ENCODE measurements at places on chromosomes 1 and 21.

DNA sequence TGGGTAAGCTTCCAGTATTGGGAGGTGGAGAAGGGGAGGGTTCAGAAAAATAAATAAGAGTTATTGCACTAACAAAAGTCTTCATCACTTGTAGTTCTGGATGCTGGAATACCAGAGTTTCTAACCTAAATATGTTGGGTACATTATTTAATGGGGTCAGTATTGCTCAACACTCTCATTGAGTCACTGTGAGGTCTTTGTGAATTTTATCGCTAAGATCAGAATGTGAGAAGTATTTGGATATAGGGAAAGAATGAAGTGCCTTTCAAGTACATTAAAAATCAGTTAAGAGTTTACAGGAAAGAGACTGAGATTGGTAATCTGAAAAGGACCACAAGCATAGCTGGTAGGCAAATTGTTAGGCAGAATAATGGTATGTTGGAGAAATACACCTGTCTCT lies 8.8 kb downstream of the SNRPE start:
- DNase-seq: no peak

DNA sequence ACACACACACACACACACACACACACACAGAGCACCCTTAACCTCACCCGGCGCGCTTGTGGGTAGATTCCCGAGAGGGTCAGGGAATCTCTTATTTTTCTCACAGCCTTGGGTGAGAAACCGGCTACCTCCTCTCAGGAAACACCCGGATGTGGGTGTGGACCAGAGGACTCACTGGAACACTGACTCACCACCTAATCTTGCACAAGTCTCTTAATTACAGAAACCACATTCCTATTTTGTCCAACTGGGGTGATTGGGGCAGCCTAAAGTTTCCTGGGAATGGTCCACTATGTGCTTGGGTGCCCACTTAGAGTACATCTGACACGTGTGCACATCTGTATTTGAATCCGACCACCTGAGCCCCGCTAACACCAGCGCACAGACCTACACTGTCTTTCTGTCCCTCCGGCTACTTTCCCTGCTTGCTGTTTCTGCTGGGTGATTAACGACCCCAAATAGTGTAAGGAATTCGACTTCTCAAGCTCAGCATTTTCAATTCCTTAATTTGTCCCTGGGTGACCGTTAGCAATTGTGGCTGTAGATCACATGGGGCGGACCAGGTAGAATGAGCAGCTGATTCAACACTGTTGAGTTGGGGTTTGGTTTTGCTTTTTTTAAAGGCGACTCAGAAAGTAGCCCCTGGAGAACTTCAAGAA lies 14.0 kb upstream of the TBX15 start:
- DNase-seq: no peak

GRCh38 chr1:116664366-116664977 lies 3.1 kb downstream of the IGSF3 start:
- DNase-seq: no peak

DNA sequence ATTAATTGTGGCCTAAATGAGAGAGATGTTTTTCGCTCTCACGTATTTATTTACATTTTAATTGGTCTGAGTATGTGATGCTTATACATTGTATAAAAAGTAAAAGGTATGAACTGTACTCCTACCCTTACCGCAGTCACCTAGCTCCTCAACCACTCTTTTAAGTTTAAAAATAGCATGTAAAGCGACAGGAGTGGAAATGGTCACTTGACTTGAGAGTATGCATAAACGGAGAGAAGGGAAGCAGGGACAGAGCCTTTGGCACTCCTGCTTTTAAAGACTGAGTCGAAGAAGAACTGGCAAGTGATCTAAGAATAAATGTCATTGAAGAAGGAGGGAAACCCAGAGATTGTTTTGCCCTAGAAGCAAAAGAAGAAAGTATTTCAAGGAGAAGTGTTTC lies 11.5 kb upstream of the DDX59 start:
- DNase-seq: no peak

GRCh38 chr1:193185901-193186731 lies at the start of gene B3GALT2:
Gene B3GALT2 (minus strand): TSS chr1:193186613. CDS start chr1:193181562, 5,051 bp downstream.
- no peak for DNase-seq

DNA sequence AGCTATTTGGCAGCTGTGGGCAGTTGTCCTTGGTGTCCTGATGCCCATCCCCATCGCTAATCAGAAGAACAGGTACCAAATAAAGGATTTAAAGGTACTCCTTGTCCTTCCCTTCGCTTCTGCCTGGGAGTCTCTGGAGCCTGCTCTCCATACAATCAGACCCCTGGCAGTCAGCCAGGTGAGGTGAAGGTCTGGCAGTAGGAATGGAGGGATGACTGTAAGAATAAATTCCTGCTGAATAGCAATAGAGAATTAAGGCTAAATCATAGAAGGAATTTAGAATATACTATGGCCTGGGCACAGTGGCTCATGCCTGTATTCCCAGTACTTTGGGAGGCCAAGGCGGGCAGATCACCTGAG lies 9.2 kb downstream of the THBS3 start:
- no peak for DNase-seq

GRCh38 chr1:173333581-173333980 lies 126.5 kb upstream of the TNFSF4 start:
- DNase-seq: no peak

GRCh38 chr1:79457562-79458224 lies 451.2 kb upstream of the ADGRL4 start:
- no peak for DNase-seq

DNA sequence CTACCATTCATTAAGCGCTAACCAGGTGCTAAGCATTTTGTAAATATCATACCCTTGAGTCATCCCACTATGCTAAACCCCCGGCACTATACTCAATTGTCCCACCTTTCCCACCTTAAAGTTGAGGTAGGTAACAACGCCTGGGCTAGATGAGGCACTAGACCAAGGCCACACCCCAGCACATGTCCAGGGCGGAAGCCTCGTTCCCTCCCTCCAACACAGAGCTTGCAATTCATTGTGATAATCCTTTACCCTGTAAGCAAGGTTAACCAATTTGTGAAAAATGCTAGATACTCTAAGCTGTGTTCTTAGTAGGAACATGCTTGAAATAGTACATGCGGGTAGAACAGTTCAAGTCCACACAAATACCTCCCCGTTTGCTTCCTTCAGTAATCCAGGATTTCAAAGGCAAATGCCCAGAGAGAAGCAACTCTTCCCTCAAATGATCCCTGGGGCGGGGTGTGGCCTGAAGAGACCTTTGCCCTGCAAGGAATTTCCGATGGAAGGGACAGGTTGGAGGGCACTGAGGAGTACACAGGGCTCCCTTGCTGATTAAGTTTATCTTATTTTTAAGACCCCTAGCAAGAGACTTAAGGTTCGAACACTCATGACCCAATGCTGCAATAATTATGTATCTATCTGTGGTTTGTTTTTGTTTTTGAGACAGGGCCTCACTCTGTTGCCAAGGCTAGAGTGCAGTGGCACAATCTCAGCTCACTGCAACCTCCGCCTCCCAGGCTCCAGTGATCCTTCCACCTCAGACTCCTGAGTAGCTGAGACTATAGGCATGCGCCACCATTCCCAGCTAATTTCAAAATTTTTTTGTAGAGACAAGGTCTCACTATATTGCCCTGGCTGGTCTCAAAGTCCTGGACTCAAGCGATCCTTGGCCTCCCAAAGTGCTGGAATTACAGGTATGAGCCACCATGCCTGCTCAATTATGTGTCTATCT lies 2.6 kb downstream of the RSPH1 start:
- no peak for DNase-seq

DNA sequence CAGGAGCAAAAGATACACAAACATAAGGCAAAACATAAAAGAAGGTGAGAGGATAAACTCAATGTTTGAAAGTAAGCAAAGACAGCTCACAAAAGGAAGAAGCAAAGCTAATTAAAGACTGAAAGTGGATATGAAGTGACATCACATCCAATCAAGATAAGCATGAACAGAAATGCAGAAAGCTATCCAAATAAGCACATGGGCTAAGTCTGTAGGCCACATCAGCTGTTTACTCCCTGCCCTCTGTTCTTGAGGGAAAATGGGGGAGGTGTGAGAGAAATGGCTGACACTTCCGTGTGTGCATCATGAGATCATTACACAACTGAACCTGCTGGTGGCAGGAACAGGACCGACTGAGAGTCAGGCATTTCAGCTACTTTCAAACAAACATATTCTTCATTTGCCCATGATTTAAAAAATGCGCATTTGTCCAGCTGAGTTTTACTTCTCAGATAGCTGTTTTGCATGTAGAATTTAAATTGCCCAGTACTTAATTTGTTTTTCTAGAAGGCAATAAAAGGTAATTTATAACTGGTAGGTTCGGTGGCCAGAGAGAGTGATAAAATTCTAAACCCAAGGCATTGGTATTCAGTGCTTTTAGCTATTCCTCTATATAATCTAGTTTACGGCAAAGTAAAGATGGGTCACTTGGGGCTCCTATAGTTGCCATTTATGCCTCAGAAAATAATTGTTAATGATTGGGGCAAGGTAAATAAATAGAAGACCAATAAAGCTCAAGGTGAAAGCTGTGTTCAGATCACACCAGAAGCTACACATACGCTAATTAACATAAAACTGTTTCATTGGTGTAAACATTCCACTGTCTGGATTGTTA lies 27.2 kb upstream of the MAN1A2 start:
- no peak for DNase-seq

DNA sequence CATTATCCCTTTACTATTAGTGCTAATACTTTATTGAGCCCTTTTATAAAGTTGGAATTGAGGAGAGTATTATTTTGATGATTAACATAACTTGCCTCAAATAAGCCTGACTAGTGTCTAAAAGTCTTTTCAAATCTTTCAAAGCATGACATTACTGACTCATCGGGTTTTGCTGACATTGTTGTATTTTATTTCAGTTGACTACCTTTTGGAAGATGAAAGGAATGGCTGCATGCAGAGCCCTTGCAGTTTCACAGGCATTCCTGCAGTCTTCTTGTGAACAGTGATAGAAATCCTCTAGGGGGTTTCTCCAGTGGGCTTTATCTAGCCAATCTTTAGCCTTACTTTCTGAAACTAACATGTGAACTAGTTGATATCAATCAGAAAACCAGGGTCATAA lies 43.0 kb upstream of the TMEM61 start:
- no peak for DNase-seq

GRCh38 chr1:227449051-227449450 lies 114.3 kb upstream of the ZNF678 start:
- no peak for DNase-seq

DNA sequence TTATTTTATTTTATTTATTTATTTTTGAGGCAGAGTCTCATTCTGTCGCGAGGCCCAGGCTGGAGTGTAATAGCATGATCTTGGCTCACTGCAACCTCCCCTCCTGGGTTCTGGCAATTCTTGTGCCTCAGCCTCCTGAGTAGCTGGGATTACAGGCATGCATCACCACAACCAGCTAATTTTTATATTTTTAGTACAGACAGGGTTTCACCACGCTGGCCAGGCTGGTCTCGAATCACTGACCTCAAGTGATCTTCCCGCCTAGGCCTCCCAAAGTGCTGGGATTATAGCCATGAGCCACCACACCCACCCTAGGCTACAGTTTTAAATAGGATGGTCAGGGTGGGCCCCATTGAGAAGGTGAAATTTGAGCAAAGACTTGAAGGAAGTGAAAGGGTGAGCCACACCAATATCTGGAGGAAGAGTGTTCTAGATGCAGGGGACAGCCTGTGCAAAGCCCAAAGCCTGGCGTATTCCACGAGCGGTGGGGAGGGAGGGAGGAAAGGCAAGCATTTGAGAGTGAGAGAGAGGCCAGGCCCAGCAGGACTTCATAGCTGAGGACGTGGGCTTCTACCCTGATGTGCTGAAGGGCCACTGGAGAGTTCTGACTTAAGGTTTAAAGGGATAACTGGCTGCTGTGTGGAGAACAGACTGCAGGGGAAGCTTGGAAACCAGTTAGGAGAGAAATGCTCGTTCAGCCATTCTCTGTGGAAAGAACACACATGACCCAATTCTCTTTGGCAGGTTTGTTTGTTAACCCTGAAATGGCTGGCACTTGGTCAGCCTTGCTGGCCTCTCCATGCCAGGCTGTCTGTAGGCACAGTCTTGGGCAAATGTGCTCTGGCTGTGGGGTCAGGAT lies 62.6 kb upstream of the FAM20B start:
- no peak for DNase-seq

- no peak for DNase-seq
Observed at GRCh38 chr1:101290119-101290921, 53.5 kb downstream of the S1PR1 start.

DNA sequence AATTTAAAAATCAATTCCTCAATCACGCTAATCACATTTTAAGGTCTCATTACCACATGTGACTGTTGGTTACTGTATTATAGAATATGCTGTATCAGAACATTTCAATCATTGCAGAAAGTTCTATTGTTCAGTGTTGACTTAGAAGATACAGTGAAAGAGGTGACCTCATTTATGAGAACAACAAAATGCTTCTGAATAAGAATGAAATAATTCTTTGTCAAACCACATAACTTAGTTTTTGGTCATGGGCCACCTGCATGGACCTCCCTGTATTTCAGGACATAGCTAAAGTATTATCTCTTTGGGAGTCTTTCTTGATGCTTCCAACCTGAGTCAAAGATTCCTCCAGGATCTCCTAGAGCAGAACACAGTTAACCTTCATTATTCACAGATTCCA lies 22.3 kb downstream of the MFSD2A start:
- DNase-seq: no peak

DNA sequence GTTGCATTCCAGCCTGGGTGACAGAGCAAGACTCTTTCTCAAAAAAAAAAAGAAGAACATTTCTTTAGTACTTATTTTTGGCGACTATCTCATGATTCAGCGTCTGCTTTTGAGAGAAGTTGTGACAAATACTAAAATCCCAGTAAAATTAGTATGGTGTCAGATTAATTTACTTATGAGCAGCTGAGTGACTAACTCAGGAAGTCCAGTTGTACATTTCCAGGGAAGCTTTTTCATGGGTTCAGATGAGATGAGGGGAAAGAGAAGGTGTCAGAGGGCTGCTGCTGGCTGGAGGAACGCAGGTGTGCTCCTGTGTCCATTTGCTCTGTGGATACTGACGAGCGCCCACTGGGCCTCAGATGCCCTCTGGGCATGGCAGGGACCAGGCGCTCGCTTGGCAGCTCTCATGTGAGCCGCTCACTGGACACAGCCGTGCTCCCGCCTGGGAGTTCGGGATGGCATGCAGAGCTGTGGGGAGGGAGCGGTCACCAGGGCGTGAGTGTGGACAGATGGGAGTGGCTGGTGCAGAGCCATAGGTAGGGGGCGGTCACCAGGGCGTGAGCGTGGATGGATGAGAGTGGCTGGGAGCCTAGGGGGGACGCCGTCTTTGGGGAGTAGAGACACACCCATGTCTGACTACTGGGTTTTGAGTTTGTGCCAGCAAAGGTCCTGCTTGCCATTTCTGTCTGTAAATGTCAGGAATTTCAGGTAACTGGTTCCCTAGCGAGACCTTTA lies 55.0 kb downstream of the ADARB1 start:
- DNase-seq: no peak

All from stimulated activated CD8-positive, alpha-beta memory T cell treated with anti-CD3 and anti-CD28 coated beads, Interleukin-15, amount 100 ng/mL, for 48 hours (primary cell).